ENCODE measurements at places on chromosomes 3 and 15. TPM values are rescaled to one million over a fixed set of nuclear protein-coding genes. Genes with fewer than 3 reads are reported as not detected.
A peak's percentile ranks its signal among the peaks of the same experiment; 100 is the strongest.

- no peak for DNase-seq
Measured at GRCh38 chr3:194431554-194431953, 32.5 kb upstream of the GP5 start.

GRCh38 chr15:41507820-41508290, 5.8 kb downstream of the LTK start:
- DNase-seq = no peak

DUOXA1 gene
- total RNA-seq = not detected

DNA sequence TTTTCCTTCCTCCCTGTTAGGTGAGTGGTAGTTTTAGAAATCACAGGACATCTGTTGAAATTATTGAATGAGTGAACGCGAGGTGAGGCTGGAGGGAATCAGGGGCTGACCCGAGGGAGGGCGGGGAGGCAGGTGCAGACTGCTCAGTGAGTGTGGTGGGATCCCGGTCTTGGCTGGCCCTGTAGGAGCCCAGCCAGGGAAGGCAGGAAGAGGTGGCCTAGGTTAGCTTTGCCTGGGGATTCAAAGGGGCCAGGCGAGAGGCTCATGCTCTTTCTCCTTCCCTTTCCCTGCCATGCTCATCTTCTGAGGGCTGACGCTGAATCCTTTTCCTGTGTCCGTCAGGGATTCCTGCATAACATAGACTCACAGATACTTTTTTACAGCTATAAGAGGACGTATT, 15.1 kb downstream of the CACNA1D start:
- no peak for DNase-seq

DNA sequence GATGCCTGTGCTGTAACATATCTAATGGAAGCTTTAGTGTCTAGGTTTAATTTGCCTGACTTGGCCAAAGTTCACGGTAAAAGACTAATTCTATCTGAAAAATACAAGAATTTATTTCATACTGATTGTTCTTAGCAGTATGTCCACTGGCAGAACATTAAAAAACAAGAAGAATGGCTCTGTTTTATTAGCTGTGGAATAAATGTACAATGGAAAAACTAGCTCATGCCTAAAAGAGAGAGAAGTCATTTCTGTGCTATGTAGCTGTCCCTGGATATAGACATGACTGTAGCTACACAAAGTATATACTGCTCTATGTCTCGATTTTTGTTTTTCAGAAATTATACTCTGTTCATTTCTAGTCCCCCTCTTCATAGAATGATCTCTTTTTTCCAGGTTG, 13.9 kb upstream of the VGLL3 start:
- DNase-seq = no peak

DNA sequence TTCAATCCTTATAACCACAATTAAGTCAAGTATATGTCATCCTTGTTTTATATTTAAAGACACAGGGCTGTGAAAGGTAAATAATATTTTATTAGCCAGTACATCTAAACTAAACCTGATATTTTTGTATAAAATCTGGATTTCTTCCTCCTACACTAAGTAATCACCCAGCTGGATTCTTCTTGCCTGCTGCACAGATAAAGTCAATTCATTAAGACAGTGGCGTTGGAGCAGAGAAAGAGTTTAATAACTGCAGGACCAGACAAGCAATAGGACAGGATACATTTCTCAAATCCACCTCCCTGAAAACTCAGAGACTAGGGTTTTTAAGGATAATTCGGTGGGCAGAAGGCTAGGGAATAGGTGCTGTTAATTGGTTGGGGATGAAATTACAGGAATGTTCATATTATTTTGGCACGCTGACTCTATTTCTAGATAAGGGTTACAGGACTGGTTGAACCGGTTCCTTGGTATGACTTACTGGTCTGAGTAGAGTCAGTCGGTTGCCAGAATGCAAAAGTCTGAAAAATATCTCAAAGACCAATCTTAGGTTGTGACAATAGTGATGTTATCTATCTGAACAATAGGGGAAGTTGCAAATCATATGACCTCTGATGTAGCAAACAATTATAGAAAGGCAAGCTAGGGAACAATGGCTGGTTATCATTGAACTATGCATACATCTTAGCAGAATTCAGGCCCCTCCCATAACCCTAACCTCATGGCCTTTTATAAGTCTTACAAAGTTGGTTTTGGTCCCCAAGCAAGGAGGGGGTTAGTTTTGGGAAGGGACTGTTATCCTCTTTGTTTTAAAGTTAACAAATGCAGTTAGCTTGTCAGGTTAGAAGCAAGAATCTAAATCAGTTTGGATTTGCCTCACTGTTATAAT, 244.8 kb downstream of the ALCAM start:
- DNase-seq = no peak

HTR3E gene
- total RNA-seq = not detected

DNA sequence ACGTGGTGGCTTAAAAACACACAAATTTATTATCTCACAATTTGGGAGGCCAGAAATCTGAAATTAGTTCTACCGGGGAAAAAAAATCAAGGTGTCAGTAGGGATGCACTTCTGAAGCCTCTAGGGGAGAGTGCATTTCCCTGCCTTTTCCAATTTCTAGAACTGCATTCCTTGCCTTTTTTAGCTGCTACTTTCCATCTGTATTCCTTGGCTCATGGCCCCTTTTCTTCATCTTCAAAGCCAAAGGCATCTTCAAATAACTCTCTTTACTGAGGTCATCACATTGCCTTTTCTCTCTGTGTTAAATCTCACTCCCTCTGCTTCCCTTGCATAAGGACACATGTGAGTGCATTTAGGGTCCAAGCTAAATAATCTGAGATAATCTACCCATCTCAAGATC, 69.5 kb upstream of the NEO1 start:
- DNase-seq = no peak

DNA sequence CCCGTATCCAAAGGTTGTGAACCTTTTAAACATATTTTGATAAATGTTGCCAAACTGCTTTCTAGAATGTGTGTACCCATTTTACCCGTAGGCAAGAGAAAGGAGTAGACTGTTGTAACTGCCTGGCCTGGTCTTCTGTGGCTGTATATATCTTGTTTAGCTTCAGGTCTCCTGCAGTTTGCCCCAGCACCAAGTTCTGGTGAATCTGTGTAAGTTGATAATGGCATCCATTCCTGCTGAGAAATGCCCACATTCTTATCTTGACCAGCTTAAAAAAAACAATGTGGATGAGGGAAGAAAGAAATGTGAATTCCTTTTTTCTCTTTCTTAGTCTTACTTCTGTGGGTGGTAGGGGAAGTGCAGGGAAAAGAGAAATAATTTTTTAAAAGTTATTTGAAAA, 53.3 kb upstream of the TLE3 start:
- DNase-seq = no peak

GRCh38 chr3:38454884-38455638, 1.4 kb downstream of the ACVR2B start:
- DNase-seq = peak; percentile 50

- no peak for DNase-seq
Measured at GRCh38 chr3:64411101-64411500, 185.8 kb upstream of the PRICKLE2 start.

TMEM108 gene
- total RNA-seq = 0.42 TPM

SMCO1 gene
- not detected for total RNA-seq

SHC4 gene
- total RNA-seq = not detected

CNTN3 gene
- not detected for total RNA-seq

- DNase-seq = peak; percentile 36
Measured at GRCh38 chr15:73800662-73801345, 47.7 kb upstream of the INSYN1 start.

GRCh38 chr3:17529677-17530076, 212.8 kb downstream of the TBC1D5 start:
- no peak for DNase-seq

All from endothelial cell of umbilical vein (primary cell).